ENCODE measurements at places on chromosomes 3 and 15.

DNA sequence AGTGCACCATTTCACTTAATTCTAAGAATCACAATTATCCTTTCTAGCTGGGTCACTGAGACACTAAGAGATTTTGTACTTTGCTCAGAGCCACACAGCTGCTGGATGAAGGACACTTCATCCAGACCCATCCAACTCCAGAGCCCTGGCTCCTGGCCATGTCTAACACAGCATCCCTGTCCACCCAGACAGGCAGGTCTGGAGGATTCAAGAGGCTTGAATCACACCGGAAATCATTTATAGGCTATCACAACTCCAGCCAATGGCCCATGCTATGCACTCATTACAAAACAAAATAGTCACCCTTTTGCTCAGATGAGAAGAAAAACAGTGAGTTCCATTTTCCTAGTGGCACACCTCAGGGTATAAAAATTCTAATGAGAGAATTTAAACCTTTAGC, 198.2 kb upstream of the LMCD1 start:
- DNase-seq = no peak

- no peak for DNase-seq
Measured at GRCh38 chr15:82774496-82774895, 31.4 kb downstream of the FSD2 start.

GRCh38 chr3:8503461-8503860, 1.8 kb downstream of the LMCD1 start:
- DNase-seq = no peak

- peak; percentile 40 for DNase-seq
Measured at GRCh38 chr3:141020143-141020830, 30.9 kb upstream of the SPSB4 start.

- DNase-seq = no peak
Measured at GRCh38 chr15:28935316-28935715, 49.5 kb downstream of the APBA2 start.

DNA sequence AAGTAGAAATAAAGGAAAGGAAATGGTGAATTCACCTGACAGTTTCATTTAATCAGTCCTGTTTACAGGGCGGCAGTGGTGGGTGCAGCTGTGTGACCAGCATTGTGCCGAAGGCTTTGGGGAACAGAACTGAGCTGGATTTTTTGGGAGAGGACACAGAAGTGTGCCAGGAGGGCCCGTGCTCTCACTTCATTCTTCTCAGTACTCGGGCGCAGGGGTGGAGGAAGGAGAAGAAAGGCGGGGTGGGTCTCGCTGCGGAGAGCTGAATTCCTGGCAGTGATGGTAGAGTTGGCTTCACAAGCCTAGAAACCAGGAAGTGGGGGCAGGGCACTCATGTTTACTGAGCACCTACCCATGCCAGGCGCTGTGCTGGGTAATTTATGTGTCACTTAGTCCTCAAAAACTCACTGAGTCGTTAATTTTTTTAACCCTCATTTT, 64.6 kb downstream of the CRTC3 start:
- no peak for DNase-seq

DNA sequence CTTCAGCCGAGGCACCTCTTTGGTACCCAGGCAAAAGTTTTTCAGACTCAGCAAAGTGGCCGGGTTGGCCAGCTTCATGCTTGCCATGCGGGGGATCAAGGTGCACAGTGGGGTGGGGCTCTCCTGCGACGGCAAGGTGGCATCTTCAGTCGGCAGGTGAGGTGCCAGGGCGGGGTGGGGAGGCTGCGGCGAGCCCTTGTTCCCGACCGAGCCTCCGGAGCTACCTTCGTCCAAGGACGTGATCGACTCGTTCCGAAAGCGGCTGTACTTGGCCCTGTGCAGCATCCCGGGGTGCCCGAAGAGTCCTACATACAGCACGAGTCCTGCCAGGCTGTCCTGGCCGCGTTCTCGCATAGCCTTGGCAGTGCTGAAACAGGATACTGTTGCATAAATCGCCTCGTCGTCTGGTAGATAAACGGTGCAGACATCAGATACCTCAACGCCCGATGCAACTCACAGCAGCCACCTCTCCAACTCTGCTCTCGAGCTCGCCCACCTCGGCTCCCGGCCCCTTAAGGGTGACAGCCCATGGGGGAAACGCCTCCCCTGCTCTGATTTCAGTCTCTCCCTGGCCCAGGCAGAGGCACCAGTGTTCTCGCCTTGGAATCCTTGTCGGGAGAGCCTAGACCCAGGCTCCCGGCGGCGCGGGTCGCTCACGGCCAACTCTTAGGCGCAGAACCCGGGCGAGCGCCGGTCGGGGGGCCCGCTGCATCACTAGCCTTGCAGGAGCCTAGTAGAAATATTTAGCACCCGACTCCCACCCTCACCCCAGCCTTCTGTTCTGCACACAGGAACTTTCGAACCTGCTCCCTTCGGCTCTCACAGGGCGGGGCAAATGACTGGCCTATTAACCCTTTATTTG, 826 bp downstream of the SHC4 start:
- DNase-seq = no peak
